ENCODE measurements at places on chromosomes 5 and 9. TPM values are rescaled to one million over a fixed set of nuclear protein-coding genes. Genes with fewer than 3 reads are reported as not detected.

DNA sequence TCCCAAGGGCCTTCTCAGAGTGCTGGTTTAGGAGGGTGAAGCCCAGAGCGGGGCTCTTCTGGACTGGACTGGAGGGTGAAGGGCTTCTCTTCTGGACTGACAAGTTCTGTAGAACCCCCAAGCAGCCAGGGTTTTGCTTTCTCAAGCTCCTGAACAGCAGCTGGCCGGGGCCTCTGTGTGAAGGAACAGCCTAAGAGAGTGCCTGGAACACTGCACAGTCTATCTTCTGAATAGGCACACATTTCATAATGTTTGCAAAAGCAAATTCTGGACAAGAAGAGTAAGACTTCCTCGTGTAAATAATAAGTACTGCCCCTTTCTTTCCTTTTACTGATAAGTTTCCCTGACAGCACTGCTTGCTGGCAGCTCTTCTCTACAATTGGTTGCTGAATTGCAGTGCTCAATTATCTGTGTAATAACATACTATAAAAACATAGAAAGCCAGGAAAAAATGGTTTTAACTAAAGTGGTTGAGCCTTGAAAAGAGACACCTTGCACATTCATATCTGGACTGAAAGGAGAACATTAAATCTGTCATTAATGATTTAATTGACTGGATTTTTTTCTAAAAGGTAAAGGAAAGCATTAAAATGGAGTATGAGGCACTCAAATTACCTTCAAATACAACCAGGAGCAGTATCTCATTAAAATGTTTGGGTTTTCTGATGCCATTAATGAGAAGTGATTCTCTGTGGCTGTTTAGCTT is 20.5 kb downstream of the MAST4 start:
- no peak overlapping the region for H3K4me3 ChIP-seq
- H3K27ac ChIP-seq = no peak overlapping the region
- no peaks in the 10 kb centered on the region for H3K27me3 ChIP-seq
- H3K4me1 ChIP-seq = peaks cover 4% of the 10 kb centered on the region
- DNase-seq = no peak

DNA sequence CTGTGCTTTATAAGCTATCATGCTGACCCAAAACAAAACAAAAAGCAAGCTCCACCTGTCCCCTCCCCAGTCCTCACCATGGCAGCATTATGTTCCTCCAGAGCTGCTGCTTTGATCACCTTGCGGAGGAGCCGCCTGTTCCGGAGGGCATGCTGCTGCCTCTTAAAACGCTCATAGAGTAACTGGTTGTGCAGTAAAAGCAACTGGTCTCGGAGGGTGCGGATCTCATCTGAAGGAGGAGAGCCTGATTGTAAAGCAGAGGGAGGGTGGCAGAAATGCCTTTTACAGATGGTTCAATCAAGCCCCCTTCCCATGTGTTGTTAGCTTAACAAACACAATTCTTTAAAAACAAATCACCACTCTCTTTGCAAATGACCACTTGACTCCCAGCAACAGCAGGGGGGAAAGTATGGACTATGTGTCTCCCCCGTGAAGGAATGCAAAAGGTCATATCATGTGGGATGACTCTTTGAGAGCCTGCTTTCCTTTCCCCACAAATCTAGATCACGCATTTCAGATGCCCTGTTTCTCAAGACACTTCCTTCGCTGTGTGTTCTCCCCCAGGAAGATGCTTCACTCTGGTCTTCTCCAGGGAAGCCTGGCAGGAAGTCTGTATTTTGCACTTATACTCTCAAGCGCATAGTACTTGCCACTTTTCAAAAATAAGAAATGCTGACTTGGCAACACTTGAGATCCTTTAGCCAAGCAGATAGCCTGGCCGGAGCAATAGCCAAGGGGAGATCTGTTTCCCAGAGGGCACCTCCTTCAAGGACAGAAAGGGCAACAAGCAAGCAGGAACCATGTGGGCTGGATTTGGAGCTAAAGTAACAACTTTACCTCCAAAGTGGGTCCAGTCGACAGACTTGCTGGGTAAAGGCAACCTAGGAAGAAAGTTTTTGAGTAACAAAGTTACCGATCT is 25.1 kb downstream of the SPACA9 start:
- peaks cover 23% of the 10 kb centered on the region for H3K36me3 ChIP-seq
- no peak overlapping the region for H3K4me3 ChIP-seq
- H3K27ac ChIP-seq = no peak overlapping the region
- H3K4me1 ChIP-seq = no peaks in the 10 kb centered on the region

GRCh38 chr9:108443019-108443633 is 412.7 kb downstream of the ACTL7B start:
- no peaks in the 10 kb centered on the region for H3K36me3 ChIP-seq
- peak overlapping the region; percentile 47 for H3K4me3 ChIP-seq
- no peak for DNase-seq
- H3K27me3 ChIP-seq = no peaks in the 10 kb centered on the region

GRCh38 chr9:23552876-23553601 is 273.0 kb downstream of the ELAVL2 start:
- no peak for DNase-seq
- no peaks in the 10 kb centered on the region for H3K36me3 ChIP-seq
- no peak overlapping the region for H3K4me3 ChIP-seq
- no peaks in the 10 kb centered on the region for H3K4me1 ChIP-seq
- no peak overlapping the region for H3K27ac ChIP-seq
- H3K27me3 ChIP-seq = no peaks in the 10 kb centered on the region

DNA sequence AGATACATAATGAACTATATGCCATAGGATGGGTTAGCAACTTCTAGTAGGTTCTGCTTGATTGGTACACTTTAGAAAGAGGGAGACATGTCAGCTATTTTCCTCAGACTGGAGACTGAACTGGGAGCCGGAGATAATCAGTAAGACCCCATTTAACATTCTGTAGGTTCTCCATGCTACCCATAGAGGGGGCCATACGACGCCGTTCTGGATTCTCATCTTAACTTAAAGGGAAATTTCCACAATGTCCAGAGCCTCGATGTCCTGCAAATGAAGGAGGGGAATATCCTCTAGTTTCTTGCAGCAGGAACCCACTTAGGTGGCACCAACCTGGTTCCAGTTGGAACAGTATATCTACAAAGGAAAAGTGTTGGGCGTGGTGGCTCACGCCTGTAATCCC is 22.3 kb upstream of the NPM1 start:
- H3K4me1 ChIP-seq = no peaks in the 10 kb centered on the region
- no peak for DNase-seq
- peaks cover 6% of the 10 kb centered on the region for H3K27me3 ChIP-seq
- H3K4me3 ChIP-seq = no peak overlapping the region

DNA sequence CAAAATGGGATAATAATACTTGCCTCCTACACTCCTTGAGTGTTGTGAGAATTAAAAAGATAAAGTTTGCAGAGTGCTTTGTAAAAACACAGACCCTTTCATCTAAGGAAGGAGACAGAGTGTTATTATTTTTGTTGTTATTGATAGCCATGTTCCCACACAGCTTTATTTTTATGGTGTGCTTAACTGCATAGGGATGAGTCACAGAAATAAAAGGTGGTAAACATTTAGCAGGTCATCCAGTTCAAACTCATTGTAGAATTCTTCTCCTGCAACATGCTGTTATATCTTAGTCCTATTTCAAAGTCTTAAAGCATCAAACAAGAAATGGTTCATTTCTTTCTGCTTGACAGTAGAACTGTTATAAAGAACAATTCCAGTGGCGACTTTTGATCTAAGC is 367.5 kb upstream of the ACTBL2 start:
- H3K27ac ChIP-seq = no peak overlapping the region
- H3K4me1 ChIP-seq = no peaks in the 10 kb centered on the region
- H3K27me3 ChIP-seq = no peaks in the 10 kb centered on the region
- no peak overlapping the region for H3K4me3 ChIP-seq
- H3K36me3 ChIP-seq = no peaks in the 10 kb centered on the region

Gene TAF11L3
- total RNA-seq = not detected

Gene CYLC2
- total RNA-seq = not detected

DNA sequence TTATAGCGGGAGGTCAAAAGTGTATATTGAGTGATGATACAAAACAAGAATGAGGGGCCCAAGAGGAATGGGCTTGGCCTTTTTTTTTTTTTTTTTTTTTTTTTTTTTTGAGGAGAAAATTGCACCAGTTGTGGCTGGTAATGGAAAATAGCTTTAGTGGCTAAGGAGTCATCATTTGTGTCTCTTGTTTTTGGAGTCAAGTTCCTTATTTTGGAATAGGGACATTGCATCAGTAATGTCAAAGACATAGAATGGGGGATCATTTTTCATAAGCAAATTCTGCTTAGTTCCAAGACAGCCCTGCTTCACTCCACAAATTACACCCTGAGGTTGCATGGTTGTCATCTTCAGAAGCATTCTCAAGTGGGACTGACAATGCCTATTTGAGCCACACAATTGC is 137.4 kb downstream of the STK32A start:
- H3K36me3 ChIP-seq = no peaks in the 10 kb centered on the region
- H3K27ac ChIP-seq = no peak overlapping the region
- peaks cover 9% of the 10 kb centered on the region for H3K4me1 ChIP-seq
- H3K4me3 ChIP-seq = no peak overlapping the region
- H3K27me3 ChIP-seq = no peaks in the 10 kb centered on the region
- no peak for DNase-seq

GRCh38 chr9:92769990-92770359 is 5.3 kb upstream of the BICD2 start:
- no peaks in the 10 kb centered on the region for H3K27me3 ChIP-seq
- no peaks in the 10 kb centered on the region for H3K36me3 ChIP-seq
- H3K4me1 ChIP-seq = peaks cover 15% of the 10 kb centered on the region

DNA sequence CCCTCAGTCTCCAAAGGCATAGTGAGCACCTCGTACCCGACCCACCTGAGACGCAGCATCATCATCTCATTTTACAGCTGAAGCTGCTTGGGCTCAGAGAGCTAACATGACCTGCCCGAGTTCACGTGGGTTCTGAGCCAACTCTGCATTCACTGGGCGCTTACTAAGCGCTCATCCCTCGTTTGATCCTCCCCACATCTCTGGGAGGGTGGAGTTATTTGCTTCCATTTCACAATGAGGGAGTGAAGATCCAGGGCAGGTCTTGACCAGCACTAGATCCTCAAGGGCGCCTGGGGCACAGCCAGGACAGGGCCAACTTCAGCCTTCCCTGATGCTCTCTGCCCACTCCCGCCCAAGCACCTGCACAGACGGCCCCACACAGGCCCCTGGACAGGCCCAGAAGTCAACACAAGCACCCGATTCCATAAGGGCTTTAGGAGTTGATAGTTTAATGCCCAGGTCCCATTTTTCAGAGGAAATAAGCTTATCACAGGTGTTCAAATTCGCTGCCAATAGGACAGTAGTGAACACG is 80.8 kb downstream of the HRH2 start:
- DNase-seq = no peak
- H3K4me3 ChIP-seq = no peak overlapping the region
- H3K36me3 ChIP-seq = no peaks in the 10 kb centered on the region
- H3K27me3 ChIP-seq = no peaks in the 10 kb centered on the region
- no peak overlapping the region for H3K27ac ChIP-seq

Gene VLDLR
- total RNA-seq = 63.2 TPM

DNA sequence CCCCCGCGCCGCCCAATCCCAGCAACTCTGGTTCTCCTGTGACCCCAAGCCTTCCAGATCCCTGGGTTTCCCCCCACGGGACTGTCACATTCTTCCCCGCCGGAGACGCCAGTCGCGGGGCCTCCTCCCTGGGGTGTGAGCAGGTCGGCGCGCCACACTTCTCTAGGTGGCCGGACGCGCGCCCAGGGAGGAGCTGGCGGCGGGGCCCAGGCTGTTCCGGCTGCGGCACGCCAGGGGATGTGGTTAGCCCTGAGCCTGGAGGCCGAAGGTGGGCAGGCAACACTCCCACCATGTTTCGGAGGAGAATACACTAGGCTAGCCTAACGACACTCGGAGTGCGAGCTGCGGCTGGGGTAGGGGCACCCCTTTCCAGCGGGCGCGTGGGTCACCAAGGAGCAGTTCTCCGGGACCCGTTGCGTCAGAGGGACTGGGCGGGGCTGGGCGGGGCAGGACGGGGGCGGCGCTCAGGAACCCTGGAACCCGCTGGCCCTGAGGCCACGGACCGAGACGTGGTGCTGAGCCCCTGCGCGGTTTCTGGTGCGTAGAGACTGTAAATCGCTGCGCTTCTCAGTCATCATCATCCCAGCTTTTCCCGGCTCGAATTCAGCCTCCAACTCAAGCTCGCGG is at the start of gene SLC27A6:
SLC27A6 (plus strand) TSS at position 478 of the 627 bp plus-strand sequence. CDS start 650 bp downstream, outside the sequence.
- no peak within 1 kb of the TSS for H3K27ac ChIP-seq
- peaks cover 4% of the 10 kb centered on the region for H3K27me3 ChIP-seq
- no peak for DNase-seq
- H3K36me3 ChIP-seq = no peaks in the 10 kb centered on the region

Gene MVB12B
- 12.8 TPM for total RNA-seq

- no peak overlapping the region for H3K4me3 ChIP-seq
- H3K27me3 ChIP-seq = peaks cover 6% of the 10 kb centered on the region
- DNase-seq = no peak
- H3K4me1 ChIP-seq = no peaks in the 10 kb centered on the region
These were observed 107.4 kb downstream of the FBXO38 start for GRCh38 chr5:148491015-148491792.

DNA sequence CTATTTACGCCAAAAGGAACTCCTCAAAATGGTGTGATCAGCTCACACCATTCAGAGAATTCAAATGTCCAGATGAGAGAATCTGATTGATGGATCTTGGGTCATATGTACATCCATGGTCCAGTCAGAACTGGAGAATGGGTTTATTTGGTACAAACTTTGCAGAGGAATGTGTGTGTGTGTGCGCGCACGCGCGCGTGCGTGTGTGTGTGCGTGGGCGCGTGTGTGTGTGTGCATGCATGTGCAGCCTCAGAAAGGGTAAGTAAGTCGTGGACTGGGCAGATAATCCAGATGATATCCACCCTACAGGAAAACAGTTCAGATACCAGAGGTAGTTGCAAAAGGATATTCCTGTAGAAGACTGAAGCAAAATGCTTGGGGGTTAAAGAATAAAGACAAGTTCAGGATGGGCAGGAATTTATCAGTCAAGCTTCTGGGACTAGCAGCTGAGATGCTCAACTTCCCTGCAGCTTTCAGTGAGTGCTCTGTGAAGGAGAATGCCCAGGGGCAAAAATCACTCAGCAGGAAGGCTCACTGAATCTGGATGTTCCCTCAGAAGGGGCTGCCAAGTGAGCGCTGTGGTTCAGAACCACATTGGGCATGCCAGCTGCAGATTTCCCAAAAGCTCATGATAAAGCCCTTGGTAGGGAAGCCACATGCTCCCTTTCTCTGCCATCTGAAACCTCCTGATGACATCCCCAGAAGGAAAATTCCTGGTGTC is 440.5 kb upstream of the SGCD start:
- no peaks in the 10 kb centered on the region for H3K27me3 ChIP-seq
- H3K36me3 ChIP-seq = no peaks in the 10 kb centered on the region
- DNase-seq = no peak
- H3K4me3 ChIP-seq = no peak overlapping the region
- no peak overlapping the region for H3K27ac ChIP-seq

Gene PCDHA9
- 1.1 TPM for total RNA-seq

Data from astrocyte (in vitro differentiated cells and primary cell).